AG20443 (cell line): ENCODE measurements at places on chromosomes 16 and 17.

- no peak for DNase-seq
Measured at GRCh38 chr17:77772899-77773358, 185.6 kb upstream of the TNRC6C start.

DNA sequence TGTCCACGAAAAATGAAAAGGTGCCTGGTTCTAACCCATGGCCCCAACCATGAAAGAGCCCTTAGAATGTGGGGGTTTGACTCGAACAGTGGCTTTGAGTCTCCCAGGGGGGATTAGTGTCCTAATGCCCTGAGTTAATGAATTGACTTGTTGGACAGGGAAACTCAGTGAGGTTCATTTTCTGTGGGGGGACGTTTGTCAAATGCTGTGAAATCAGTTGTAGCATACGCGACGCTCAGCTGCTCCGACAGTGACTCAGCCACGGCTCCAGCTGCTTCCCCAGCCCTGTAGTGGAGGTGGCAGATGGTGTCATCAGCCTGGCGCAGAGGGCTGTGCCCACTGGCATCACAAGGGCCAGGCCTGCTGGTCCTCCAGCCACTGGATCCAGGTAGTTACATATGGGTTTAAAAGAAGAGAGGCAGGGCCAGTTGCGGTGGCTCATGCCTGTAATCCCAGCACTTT is 3.9 kb upstream of the TMEM235 start:
- no peak for DNase-seq

- DNase-seq, result no peak
Measured at GRCh38 chr17:82372249-82373071, 895 bp downstream of the UTS2R start.

DNA sequence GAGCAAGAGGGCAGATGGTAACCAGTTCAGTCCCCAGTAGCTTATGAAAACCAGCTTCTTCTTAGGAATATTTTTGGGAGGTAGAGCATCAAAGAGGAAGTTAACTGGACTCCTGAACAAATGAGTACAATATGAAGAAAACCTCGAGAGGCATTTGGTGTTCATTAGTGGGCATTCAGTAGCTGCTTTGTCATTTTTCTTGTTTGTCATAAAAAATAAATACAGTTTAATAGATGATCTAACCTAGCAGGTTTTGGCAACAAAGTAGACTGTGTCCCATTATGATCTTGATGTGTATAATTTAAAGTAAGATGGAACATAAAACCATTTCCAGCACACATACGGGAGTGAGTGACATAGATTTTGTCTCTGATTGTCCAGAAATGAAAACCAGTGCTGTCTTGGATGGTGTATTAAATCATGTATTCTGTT is 173.1 kb downstream of the HS3ST3A1 start:
- DNase-seq, result peak; percentile 27

- no peak for DNase-seq
Measured at GRCh38 chr17:82923366-82924113, 83.7 kb upstream of the ZNF750 start.

- peak; percentile 73 for DNase-seq
Measured at GRCh38 chr16:47732523-47733111, 271.5 kb downstream of the PHKB start.

- DNase-seq, result no peak
Measured at GRCh38 chr17:17683710-17684365, 2.6 kb downstream of the RAI1 start.

- no peak for DNase-seq
Measured at GRCh38 chr16:79210607-79211006, 389.9 kb downstream of the MAF start.

DNA sequence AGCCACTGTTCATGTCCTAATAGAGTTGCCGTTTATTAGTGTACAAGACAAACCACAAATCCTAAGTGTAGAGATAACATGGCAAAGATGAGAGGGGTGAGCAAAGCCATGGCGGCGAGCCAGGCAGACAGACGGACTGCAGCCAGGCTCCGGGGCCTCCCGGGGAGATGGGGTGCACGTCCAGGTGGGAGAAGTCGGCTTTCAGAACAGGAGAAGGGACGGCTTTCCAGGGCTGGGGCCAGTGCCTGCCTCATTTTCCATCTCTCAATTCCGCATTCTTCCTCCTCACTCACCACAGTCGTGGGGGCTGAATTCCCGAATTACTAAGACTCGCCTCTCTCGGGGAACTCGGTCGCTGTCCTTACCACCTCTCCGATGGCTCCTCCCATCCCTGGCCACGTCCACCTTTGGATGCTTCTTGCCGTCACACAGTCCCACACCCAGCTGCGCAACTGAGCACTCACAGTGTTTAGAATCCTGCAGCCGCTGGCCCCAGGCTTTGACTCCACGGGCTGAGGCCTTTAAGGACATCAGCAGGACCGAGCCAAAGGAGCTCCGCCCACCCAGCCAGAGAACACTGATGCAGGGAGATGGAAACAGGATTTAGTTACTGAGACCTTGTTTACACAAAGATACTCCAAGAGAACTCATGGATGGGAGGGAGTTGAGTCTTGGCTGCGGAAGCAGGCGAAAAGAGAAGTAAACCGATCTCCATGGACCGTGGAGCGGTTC is 59.7 kb downstream of the RNF112 start:
- peak; percentile 78 for DNase-seq

DNA sequence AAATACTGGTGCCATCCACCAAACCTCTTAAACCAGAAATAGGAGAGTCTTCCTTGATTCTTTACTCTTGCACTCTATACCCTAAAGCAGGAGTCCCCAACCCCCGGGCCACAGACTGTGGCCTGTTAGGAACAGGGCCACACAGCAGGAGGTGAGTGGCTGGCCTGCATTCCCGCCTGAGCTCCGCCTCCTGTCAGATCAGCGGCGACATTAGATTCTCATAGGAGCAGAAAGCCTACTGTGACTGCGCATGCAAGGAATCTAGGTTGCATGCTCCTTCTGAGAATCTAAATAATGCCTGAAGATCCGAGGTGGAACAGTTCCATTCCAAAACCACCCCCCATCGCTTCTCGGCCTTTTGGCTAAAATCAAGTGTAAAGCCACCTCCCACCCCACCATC is 30.3 kb upstream of the SRCIN1 start:
- DNase-seq, result no peak

GRCh38 chr17:50689251-50689650 is 18.5 kb downstream of the ANKRD40 start:
- peak; percentile 51 for DNase-seq

DNA sequence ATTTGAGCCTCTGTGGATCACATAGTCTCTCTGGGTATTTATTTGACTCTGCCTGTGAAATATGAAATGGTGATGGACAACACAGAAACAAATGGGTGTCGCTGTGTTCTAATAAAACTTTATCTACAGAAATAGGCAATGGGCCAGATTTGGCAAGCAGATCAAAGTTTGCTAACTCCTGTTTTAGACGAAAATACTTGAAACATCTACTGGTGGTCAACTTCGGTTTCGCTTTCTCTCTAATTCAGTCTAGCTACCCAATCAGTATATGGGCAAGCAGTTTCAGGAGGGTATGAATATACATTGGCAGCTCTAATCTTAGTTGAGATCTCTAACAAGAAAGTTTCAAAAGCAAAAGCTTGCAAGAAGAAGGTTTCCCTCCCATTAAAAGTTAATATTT is 60.1 kb upstream of the DYNLRB2 start:
- no peak for DNase-seq

DNA sequence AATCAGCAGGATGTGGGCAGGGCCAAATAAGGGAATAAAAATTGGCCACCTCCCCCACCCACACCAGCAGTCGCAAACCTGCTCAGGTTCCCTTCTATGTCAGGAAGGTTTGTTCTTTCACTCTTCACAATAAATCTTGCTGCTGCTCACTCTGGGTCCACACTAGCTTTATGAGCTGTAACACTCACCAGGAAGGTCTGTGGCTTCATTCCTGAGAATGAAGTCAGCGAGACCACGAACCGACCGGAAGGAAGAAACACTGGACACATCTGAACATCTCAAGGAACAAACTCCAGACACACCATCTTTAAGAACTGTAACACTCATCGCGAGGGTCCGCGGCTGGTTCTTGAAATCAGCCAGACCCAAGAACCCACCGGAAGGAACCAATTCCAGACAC is 115.5 kb upstream of the TBX2 start:
- peak; percentile 21 for DNase-seq

- no peak for DNase-seq
Measured at GRCh38 chr17:17453088-17453487, 23.7 kb upstream of the MED9 start.

DNA sequence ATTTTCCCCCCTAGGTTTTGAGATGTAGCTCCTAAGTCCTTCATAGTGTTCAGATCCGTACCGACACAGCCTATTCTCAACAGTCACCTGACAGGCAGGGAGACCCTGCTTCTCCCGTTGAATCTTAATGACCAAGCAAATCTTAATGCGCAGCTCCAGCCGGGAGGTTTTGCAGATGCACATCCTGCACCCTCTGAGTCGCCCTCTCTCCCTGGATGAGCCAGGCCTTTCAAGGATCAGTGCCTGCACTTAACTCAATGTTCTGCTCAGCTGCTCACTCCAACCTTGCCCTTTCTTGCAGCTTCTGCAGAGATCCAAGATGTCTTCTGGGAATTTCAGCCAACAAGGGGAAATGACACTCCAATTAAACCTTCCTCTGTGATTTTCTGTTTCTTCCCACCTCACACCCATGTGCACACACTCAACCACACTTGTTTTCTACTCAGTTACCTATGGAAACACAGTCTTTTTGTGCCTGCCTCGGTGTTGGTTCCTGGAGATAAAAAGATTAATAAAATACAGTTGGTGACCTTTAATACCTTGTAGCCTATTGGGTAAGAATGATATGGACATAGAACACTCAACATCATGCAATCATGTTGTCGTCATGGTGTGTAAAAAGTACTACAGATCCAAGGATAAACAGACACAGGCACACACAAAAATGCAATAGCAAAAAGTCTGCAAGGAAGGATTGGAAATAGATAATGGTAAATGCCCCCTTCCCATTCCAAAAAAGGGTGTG is 76.9 kb upstream of the DYNLRB2 start:
- no peak for DNase-seq

DNA sequence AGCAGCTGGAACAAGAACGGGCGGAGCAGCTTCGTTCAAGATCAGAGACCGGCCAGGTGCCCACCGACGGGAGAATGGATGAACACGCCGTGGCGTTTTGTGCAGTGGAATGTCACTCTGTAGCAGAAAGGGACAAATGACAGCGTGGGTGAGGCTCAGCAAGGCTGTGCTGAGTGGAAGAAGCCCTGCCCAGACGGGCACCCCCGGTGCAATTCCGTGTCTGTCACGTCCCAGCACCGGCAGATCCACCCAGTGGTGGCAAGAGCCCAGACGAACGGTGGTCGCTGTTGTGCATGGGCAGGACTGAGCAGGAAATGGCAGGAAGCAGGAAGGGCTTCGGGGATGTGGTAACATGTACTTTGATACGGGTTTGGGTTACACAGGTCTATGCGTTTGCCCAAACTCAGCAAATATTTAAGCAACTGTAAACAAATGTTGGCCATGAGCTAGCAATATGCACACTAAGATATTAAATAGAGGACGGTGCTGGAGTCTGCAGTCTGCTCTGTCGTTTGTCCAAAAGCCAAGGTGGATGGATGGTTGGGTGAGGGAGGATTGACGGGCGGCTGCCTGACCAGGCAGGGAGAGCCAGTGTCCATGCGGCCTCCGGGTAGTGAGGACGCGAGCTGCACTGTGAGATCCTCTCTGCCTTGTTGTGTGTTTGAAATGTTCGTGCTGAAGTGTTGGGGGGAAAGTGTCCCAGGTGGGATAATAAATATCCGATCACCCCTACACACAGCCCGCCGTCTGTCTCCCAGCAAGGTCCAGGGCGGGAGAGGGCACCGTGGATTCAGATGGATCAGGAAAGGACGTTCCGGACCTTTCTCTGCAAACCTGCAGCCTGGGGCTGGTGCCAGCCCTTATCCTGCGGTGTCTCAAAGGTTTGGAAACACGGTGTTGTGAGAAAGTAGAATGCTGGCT is 48.4 kb downstream of the COX4I1 start:
- DNase-seq, result no peak

DNA sequence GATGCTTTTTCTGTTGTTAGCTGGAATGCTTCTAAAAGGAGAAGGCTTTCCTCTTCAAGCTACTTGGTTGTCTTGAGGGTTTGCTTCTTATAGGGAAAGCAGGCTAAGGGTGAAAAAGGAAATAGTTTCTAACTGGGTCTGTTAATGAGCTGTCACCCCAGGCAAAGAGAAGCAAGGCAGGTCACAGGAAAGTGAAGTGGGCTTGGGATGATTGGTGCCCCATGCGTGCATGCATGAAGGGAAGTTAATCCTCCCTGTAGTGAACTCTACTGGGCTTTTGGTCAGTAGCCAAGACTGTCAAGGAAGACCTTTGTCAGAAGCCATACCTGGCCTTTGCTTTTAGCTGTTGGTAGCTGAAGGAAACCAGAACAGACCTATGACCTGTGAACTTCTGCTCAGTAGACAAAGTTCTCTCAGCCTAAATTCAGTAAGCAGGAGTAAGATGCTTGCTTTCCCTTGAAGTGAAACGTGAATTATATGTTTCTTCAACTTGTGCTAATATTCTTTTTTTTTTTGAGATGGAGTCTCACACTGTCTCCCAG is 16.5 kb downstream of the TENT4B start:
- DNase-seq, result no peak

GRCh38 chr17:37094391-37094790 is 145.6 kb downstream of the AATF start:
- DNase-seq, result no peak

- DNase-seq, result peak; percentile 21
Measured at GRCh38 chr16:30924076-30924912, 922 bp downstream of the FBXL19 start.

DNA sequence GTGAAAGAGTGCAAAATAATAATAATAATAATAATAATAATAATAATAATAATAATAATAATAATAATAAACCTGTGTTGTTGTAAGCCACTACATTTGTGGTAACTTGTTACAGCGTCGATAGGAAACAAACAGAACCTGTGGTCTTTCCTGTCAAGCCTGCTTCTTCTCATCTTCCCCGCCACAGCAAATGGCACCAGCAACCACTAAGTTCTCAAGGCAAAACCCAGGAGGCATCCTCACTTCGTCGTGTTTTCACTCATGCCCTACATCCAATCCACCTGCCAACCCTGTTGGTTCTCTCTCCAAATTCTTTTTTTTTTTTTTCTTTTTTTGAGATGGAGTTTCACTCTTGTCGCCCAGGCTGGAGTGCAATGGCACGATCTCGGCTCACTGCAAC is 34.2 kb downstream of the ITGAE start:
- no peak for DNase-seq
